ENCODE measurements at places on chromosomes 1 and 21. TPM values are rescaled to one million over a fixed set of nuclear protein-coding genes. Genes with fewer than 3 reads are reported as not detected.

ARHGAP29 gene
- total RNA-seq = 20.5 TPM

ITGB2 gene
- total RNA-seq = 0.68 TPM

CEP104 gene
- total RNA-seq = 39.6 TPM

HFM1 gene
- not detected for total RNA-seq

ADPRS gene
- total RNA-seq = 31.8 TPM

GPR37L1 gene
- total RNA-seq = not detected

AKIRIN1 gene
- 99.5 TPM for total RNA-seq

IGSF9 gene
- total RNA-seq = 20.9 TPM

USH2A gene
- total RNA-seq = not detected

PIGK gene
- 25.6 TPM for total RNA-seq

C4BPA gene
- not detected for total RNA-seq

OR6N2 gene
- total RNA-seq = not detected

VAV3 gene
- total RNA-seq = 4.3 TPM

SLC25A34 gene
- total RNA-seq = 0.68 TPM

HDGF gene
- total RNA-seq = 355 TPM

SLC30A2 gene
- 0.07 TPM for total RNA-seq

RNU1-3 gene
- total RNA-seq = under 0.01 TPM

CELA2A gene
- total RNA-seq = not detected

DPT gene
- not detected for total RNA-seq

CYB5RL gene
- 4.1 TPM for total RNA-seq

CTH gene
- total RNA-seq = 14.7 TPM

OR2T11 gene
- total RNA-seq = not detected

RHEX gene
- not detected for total RNA-seq

TACSTD2 gene
- total RNA-seq = 178 TPM

BMP8B gene
- total RNA-seq = 1.0 TPM

CCDC18 gene
- 3.8 TPM for total RNA-seq

NR1I3 gene
- not detected for total RNA-seq

LMX1A gene
- total RNA-seq = not detected

AQP10 gene
- total RNA-seq = 0.14 TPM

BGLAP gene
- 0.07 TPM for total RNA-seq

SPATA46 gene
- not detected for total RNA-seq

RNU1-4 gene
- under 0.01 TPM for total RNA-seq

TLR5 gene
- total RNA-seq = 7.9 TPM

HMGCS2 gene
- total RNA-seq = not detected

GALNT2 gene
- total RNA-seq = 129 TPM

ESRRG gene
- not detected for total RNA-seq

PTGER3 gene
- under 0.01 TPM for total RNA-seq

TEDDM1 gene
- not detected for total RNA-seq

BATF3 gene
- total RNA-seq = under 0.01 TPM

KCNJ9 gene
- under 0.01 TPM for total RNA-seq

PUM1 gene
- total RNA-seq = 137 TPM

PTBP2 gene
- 7.9 TPM for total RNA-seq

ALG14 gene
- 2.7 TPM for total RNA-seq

PEX19 gene
- total RNA-seq = 38.2 TPM

EVA1C gene
- 8.9 TPM for total RNA-seq

SLAMF6 gene
- total RNA-seq = not detected

PADI4 gene
- not detected for total RNA-seq

Data from nasal cavity respiratory epithelium epithelial cell of viscerocranial mucosa (primary cell).